ENCODE measurements at places on chromosomes 6 and 20. TPM values are rescaled to one million over a fixed set of nuclear protein-coding genes. Genes with fewer than 3 reads are reported as not detected.

Gene STMND1
- not detected for total RNA-seq

Gene TLDC2
- not detected for total RNA-seq

Gene BEND6
- not detected for total RNA-seq

Gene ZMYND8
- total RNA-seq: 180 TPM

Gene CALHM4
- 3.4 TPM for total RNA-seq

DNA sequence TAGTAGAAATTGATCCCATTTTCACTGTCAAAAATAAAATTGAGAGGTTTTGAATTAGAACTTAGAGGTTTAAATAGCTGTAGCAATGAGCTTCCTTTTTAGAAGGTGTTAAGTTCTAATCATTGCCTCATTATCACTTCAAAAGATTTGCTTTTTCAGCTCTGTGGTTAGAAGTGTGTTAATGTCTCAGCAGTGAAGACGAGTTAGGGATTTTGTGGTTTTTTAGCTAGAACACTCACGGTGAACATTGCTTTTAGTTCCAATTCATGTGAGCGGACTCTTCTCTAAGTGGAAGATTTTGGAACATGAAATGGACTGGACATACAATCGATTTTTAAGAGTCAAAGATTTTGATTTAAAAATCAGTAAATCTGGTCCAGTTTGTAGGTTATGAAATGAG lies 12.7 kb upstream of the IFNGR1 start:
- H3K4me3 ChIP-seq: no peak overlapping the region
- H3K27ac ChIP-seq: no peak overlapping the region
- peaks cover 37% of the 10 kb centered on the region for H3K4me1 ChIP-seq
- DNase-seq: no peak
- H3K36me3 ChIP-seq: no peaks in the 10 kb centered on the region

GRCh38 chr6:74115674-74116073 lies 419.7 kb downstream of the CD109 start:
- no peak overlapping the region for H3K4me3 ChIP-seq
- H3K36me3 ChIP-seq: no peaks in the 10 kb centered on the region
- H3K4me1 ChIP-seq: no peaks in the 10 kb centered on the region
- no peaks in the 10 kb centered on the region for H3K27me3 ChIP-seq
- H3K27ac ChIP-seq: no peak overlapping the region

DNA sequence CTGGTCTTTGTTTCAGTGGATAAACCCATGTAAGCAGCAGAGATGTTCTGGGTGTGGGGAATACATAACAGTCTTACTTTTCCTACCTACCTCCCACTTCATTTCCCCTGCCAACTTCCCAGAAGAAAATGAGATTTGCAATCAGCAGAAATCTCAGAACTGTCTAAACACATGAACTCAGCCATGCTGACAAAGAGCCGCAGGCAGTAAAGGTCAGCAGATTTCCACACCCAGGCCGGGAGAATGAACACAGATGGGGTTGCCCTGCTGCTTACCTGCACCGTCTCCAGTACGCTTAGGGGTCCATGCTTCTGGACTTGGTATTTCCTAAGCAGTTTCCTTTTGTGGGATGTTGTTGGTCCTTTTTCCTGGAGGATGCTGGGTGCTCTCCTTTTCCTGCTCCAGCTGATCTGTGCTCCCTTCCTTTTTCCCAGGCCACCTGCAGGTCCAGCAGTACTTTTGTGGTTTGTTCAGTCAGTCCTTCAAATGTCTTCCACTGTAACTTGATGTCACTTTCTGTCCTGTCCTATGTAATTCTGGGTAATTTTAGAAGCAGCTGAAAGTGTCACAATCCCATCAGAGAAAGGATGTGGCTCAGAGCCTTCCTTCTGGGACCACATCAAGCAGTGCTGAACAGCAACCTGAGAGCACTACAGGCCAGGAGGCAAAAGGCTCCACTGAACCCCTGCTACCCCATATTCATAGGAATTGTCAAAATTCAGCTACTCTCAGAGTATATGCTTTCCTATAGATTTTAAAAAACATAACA lies 129.0 kb downstream of the CEP57L1 start:
- peaks cover 1% of the 10 kb centered on the region for H3K27me3 ChIP-seq
- peaks cover 1% of the 10 kb centered on the region for H3K4me1 ChIP-seq
- no peak overlapping the region for H3K4me3 ChIP-seq
- no peak for DNase-seq
- H3K27ac ChIP-seq: no peak overlapping the region

DNA sequence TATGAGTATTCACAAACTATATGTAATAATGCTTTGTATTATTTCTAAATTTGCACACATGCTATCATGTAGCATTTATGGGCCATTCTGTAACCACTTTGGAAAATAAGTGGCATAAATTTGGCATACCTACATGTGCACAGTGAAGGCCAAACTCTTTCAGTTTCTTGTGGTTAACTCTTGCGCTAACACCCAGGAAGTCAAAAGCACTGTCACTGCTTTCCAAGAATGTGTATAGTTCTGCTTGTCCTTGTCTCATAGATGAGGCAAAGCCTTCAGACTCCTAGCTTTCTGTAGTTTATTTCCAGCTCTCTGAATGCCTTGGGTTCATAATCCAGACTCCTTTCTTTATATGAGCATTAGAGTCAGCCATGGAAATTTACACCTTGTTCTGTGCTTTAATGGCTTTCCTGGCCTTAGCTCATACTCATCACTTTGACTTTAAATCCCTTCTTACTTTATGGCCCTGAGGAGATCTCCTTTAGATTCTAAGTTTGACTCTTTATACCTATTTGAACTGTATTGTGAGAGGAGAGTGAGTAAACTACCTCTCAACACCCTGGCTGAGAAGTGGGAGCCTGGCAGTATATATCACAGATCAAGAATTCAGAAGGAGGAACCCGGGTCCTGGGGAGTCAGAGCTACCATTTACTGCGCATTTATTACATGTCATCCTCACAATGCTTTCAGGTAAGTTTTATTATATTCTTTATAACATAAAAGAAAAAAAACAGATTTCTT lies 949 bp upstream of the SLC17A3 start:
- H3K27me3 ChIP-seq: no peaks in the 10 kb centered on the region
- no peak overlapping the region for H3K4me3 ChIP-seq
- H3K36me3 ChIP-seq: no peaks in the 10 kb centered on the region
- H3K4me1 ChIP-seq: no peaks in the 10 kb centered on the region
- H3K27ac ChIP-seq: no peak overlapping the region
- no peak for DNase-seq

GRCh38 chr6:25287941-25288340 lies 8.8 kb downstream of the CARMIL1 start:
- no peak overlapping the region for H3K4me3 ChIP-seq
- H3K4me1 ChIP-seq: no peaks in the 10 kb centered on the region
- no peaks in the 10 kb centered on the region for H3K27me3 ChIP-seq
- no peak overlapping the region for H3K27ac ChIP-seq

DNA sequence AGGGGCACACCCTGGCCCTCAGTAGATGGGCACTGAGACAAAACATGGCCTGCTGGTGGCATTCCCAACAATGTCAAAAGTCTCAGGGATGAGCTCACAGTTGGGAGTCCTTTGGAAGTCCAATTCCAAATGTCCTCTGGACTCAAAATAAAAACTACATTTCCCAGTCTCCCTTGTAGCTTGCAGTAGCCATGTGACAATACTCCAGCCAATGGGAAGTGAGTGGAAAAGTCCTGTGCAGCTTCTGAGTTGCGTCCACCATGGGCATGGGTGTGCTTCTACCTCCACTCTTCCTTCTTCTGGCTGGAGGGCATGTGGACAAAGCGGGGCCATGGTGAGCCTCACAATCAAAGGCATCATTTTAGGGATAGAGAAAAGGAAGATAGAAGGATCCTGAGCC lies 5.8 kb upstream of the ADAM33 start:
- no peaks in the 10 kb centered on the region for H3K4me1 ChIP-seq
- no peak overlapping the region for H3K27ac ChIP-seq
- no peak overlapping the region for H3K4me3 ChIP-seq
- DNase-seq: peak; percentile 45
- no peaks in the 10 kb centered on the region for H3K36me3 ChIP-seq

DNA sequence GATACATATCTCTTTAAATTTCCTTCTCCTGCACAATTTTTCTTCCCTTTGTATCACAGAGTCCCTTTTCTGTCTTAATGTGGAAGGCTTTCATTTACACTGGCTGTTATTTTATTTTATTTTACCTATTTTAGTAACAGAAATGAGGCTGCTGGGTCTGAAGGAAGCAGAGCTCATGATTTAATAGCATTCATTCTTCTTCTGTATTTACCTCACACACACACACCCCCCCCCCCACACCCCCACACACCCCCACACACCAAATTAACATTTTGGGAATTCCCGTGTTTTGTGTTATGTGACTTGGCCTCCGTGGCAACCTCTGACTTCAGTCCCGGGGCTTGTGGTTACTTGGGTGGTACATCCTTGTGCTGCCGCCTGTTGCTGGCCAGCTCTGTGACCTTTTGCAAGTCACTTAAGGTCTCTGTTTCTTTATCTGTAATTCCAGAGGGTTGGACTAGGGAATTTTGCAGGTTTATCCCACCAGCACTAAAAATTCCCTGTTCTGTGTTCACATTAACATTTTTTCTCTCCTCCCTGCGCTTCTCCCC lies 108.8 kb downstream of the TIAM2 start:
- H3K4me1 ChIP-seq: no peaks in the 10 kb centered on the region
- H3K36me3 ChIP-seq: no peaks in the 10 kb centered on the region
- DNase-seq: no peak
- H3K27ac ChIP-seq: no peak overlapping the region
- no peak overlapping the region for H3K4me3 ChIP-seq

DNA sequence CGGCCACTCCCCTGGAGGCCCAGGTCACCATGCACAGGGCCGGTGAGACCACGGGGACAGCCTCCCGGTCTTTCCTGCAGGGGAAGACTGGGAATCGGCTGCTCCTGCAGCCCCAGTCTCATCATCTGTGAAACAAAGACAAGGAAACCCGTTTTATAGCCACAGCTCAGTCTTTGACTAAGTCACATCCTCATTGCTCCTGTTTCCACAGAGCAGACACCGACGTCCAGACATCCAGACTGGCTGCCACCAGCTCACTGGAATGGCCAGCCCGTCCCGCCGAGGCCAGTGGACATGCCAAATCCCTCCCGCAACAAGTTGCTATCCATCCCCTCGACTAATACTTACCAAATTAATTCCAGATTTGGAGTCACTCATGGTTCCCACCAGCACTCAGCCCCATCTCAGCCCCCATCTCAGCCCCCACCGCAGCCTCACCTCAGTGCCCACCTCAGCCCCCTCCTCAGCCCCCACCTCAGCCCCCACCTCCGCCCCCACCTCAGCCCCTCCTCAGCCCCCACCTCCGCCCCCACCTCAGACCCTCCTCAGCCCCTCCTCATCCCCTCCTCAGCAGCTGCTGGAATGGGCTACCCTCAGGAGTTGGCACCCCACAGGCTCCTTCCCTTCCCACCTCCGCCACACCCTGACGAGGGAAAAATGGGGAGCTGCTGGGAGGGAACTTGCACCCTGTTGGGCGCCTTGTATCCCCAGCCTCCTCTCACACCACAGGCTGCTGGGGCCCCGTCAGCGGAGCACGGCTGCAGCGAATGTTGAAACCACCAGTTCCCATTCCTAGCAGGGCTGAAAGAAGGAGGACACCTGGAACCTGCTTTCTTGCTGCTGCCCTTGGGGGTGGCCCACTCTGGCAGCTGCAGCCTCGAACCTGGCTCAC lies 48.7 kb downstream of the YTHDF1 start:
- H3K27me3 ChIP-seq: peaks cover 6% of the 10 kb centered on the region
- no peaks in the 10 kb centered on the region for H3K4me1 ChIP-seq
- H3K27ac ChIP-seq: no peak overlapping the region

DNA sequence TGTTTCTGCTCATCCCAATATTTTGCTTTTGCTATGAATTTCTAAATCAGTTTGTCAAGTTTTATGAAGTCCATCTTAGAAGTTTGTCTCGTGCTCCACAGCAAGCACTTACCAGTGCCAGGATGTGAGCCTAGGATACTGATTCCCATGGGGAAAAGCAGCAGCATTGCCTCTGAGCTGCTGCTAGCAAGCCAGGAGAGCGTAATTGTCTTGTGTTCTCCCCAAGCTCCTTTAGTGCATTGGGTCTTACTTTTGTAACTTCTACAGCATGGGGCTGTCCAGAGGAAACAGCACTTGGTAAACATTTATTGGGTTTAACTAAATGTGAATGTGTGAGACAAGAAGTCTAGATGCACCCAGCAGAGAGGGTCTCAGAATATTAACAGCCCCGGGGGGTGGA lies 76.1 kb downstream of the RNF182 start:
- DNase-seq: no peak
- H3K4me3 ChIP-seq: no peak overlapping the region
- H3K27ac ChIP-seq: no peak overlapping the region

DNA sequence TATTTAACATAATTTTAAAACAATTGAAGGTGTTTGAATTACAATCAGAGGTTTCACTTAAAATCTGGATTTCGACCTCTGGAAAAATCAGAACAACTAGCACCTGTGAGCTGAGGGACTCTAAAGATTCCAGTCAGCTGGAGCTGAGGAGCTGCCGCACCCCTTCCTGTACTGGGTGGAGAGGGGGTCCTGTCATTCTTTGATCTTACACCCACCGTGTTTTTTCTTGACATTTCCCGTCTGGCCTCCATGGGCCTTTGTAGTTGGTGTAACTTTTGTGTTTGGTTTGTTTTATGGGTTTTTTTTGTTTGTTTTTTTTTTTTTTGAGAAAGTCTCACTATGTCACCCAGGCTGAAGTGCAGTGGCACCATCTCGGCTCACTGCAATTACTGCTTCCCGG lies 17.2 kb downstream of the ARFGEF2 start:
- H3K4me1 ChIP-seq: no peaks in the 10 kb centered on the region
- no peak overlapping the region for H3K4me3 ChIP-seq
- DNase-seq: no peak
- no peak overlapping the region for H3K27ac ChIP-seq
- no peaks in the 10 kb centered on the region for H3K27me3 ChIP-seq
- peaks cover 4% of the 10 kb centered on the region for H3K36me3 ChIP-seq

GRCh38 chr6:22095836-22096235 lies 201.0 kb downstream of the PRL start:
- no peaks in the 10 kb centered on the region for H3K27me3 ChIP-seq
- H3K4me1 ChIP-seq: no peaks in the 10 kb centered on the region
- H3K4me3 ChIP-seq: no peak overlapping the region
- DNase-seq: no peak
- no peak overlapping the region for H3K27ac ChIP-seq

- no peaks in the 10 kb centered on the region for H3K4me1 ChIP-seq
- H3K4me3 ChIP-seq: no peak overlapping the region
- peaks cover 5% of the 10 kb centered on the region for H3K36me3 ChIP-seq
- no peaks in the 10 kb centered on the region for H3K27me3 ChIP-seq
These were observed 25.3 kb upstream of the TMEM217 start for GRCh38 chr6:37283268-37283667.
